ENCODE measurements at places on chromosomes 6 and 20.
A peak's percentile ranks its signal among the peaks of the same experiment; 100 is the strongest.

DNA sequence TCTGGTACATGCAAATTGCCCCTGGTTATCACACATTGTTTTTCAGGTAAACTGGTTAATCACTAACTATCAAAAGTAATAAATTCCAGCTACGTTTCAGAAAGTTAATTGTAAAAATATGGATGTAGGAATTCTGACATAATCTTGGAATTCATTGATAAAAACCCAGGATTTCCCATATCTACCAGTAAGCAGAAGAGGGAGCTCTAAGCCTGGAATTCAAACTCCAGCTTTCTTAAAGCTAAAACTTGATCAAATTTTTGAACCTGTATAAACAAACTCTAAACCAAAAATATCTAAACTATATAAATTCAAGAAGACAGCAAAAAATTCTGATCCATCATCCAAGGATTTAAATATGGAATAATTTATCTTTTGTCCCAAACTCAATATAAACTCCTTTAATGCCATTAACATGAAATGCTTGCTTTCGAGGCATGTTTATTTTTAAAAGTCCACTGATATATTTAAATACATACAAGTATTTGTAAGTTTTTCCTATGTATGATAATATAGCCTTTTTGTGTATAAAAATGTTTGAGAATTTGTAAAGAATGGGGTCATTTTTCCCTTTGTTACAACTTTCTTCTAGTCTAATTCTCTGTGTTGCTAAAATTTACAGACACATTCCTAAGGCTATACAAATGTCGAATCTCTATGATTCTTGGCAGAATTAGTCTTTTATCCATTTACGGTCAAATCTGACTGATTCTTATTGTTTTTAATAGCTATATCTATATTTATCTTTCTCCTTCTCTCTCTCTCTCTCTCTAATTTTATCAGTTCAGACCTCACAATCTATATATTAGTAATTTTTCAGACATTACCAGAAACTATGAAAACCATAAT, 91.4 kb upstream of the RNF217 start:
- DNase-seq, result peak; percentile 69

- no peak for DNase-seq
These were observed 85.6 kb upstream of the EMILIN3 start for GRCh38 chr20:41452226-41452625.

- DNase-seq, result no peak
These were observed 68.5 kb downstream of the EPB41L2 start for GRCh38 chr6:130994319-130995097.

GRCh38 chr20:31811796-31812728, 7.1 kb upstream of the MYLK2 start:
- DNase-seq, result peak; percentile 35

GRCh38 chr6:105759946-105760345, 326.2 kb upstream of the PRDM1 start:
- no peak for DNase-seq

- DNase-seq, result peak; percentile 70
These were observed 55.3 kb upstream of the ADTRP start for GRCh38 chr6:11833626-11834592.

DNA sequence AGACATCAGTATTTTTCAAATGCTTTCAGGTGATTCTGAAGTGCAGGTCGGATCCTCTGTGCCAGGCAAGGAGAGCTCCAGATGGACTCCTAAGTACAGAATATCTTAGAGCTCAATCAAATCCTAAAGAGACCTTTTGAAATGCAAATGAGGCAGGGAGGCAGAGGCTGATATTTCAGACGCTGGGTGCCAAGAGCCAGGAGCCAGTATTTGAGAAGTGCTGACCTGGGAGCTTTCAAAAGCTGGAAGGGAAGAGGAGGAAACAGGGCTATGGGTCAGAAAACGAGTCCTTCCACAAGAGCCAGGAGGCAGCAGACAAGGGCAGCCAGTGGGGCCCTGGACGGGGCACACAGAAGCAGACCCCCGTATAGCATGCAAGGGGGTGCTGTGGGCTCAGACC, 46.1 kb upstream of the DSN1 start:
- no peak for DNase-seq

DNA sequence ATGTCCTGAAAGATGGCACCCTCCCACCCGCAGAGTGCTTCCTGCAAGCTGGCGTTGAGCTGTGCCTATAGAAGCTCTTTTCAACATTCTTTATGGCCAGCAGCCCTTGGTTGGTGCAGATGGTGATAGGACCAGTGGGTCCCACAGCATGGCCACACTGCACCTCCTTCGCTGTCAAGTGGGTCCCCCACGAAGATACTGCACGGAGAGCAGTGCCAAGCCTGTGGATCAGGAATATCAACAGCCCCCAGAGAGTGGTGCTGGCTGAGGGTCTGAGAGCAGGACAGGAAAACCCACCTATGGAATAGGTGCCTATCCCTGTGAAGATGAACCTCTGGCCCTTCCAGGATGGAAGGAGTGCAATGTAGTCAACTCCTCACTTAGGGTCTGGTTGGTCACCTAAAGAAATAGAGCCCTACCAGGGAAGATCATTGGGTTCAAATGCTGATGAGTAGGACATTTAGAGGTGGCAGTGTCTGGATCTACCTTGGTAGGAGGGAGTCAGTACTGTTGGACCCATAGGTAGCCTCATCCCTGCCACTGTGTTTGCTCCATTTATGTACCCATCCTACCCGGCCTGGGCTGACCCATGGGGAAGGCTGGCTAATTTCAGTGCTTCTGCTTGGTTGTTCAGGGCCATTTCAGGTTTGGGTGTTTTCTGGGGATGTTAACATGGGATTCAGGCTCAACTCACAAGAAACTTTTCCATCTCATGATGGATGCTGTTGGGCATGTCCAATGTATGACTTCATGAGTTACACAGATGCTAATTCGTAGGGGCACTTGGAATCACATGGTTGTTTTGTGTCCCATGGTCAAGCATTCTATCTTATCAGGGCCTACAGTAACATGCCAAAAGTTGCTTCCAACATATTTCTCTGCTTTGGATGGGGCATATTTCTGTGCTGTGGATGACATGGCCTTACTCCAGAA, 33.4 kb upstream of the MICB start:
- DNase-seq, result no peak

- no peak for DNase-seq
These were observed 5.7 kb upstream of the USP49 start for GRCh38 chr6:41900861-41901260.

DNA sequence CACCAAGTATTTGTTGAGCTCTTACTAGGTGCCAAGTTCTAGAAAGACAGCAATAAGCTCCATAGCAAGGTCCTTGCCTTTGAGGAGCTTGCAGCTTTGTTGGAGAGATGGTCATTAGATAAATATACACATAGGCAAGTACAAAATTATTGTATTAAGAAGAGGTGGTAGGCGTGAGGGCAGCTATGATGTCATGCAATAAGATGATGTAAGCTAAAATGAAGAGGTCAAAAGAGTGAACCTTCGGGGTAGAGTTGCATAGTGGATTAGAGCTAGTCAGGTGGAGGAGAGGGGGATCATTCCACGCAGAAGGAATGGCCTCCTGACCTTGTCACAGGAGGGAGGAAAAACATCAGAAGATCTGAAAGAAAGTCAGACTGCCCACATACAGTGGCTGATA, 141.9 kb upstream of the PCSK2 start:
- no peak for DNase-seq

- DNase-seq, result no peak
These were observed 31.2 kb downstream of the SIRPD start for GRCh38 chr20:1526310-1526709.

- DNase-seq, result no peak
These were observed 80.1 kb upstream of the THEMIS start for GRCh38 chr6:127980996-127981395.

GRCh38 chr6:165937564-165938358, 229.9 kb downstream of the TBXT start:
- DNase-seq, result no peak

DNA sequence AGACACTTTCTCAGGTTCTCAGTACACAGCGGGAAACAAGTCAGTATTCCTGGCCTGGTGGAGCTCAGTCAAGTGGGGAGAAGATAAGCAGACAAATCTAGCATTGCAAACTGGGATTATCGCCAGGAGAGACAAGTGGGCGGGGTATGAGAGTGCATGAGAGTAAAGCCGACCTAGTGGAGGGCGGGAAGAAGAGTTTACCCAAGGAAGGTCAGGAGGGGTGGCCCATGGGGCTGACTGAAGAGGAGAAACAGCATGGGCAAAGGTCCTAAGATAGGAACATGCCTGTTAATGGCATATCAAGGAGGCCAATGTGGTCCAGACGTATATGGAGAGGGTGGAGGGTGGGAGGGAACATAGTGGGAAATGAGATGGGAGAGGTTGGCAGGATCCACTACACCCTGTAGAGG, 12.4 kb upstream of the CSNK2A1 start:
- DNase-seq, result no peak

DNA sequence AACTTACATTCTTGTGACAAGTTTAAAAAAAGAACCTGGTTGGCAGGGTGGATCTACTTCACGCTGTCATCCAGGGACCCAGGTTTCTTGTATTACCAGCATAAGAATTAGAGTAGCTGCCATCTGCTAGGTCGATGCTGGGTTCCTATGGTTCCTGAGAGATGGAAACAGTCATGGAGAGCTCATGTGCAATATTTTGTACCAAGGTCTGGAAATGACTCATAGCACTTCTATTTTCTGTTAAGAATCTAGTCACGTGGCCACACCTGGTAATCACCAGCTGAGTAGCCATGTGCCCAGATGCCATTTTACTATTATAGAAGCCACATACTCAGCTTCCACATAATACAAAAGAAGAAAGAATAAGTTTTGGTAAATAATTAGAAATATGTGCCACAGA, 171.3 kb downstream of the CD83 start:
- no peak for DNase-seq

DNA sequence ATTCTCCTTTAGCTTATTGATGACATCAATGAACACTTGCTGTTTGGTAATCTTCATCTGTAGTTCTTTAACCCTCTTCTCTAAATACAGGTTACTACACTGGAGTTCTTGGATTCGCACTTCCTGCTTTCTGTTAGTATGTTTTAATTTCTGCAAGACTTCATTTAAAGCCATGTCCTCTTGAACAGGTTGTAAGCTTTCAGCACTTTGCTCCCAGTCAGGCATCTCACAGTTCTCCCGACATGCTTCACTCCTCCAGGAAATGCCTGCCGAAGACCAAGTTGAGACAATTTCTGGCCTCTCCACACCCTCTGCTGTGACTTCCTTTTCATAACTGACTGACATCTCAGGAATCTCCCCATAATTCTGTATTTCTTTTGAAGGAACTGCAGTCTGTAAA, 15.8 kb downstream of the CAGE1 start:
- DNase-seq, result no peak

- DNase-seq, result no peak
These were observed 225.1 kb downstream of the TBX18 start for GRCh38 chr6:84539122-84539856.

- no peak for DNase-seq
These were observed 164.5 kb upstream of the HDAC2 start for GRCh38 chr6:114135363-114135971.

DNA sequence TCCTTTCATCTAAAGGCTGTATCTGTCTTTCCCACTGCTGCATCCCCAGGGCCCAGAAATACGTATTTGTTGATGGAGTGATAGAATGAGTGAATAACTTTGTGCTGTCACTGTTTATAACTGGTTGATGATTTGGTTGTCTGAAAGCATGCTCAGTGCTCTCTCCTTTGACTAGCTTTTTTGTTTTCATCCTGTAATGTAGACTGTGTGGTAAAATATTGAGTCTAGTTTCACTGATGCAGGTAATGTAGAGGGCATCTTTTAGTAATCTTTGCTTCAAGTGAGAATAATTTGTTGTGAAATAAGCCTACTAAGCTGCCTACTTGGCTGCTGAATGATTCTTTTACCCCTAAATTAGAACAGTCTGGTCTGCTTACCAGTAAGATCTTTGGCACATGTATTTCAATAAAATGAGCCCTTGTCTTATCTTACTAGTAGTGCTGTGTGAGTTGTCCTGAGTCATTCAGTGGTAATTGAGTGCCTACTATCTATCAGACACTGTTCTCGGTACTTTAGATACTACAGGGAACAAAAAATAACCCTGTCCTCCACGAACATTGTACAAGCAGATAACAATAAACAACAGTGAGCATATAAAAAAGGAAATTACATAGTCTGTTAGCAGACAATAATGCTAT, 39.9 kb downstream of the MAPK14 start:
- no peak for DNase-seq

DNA sequence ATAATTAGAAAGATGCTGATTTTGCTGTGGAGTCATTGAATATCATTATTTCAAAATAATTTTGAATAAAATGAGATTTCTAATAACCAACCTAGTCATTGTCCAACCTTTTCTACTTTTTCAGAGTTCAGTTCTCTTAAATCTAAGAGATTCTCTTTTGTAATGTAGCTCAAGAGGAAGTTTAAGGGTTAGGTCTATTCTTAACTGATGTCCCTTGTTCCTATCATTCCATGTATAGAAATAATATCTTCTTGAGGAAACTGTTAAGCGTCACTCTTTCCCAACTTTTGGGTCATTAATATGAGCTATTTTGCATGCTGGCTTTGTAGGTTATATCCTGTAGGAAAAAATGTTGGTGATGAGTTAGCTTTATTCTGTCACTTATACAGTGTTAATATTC, 27.0 kb downstream of the RNF144B start:
- no peak for DNase-seq

Measured in lung (tissue), 17 donors.